ENCODE measurements at places on chromosomes 6 and 20.

GRCh38 chr6:128063850-128064539 is 163.1 kb upstream of the THEMIS start:
- DNase-seq: no peak

DNA sequence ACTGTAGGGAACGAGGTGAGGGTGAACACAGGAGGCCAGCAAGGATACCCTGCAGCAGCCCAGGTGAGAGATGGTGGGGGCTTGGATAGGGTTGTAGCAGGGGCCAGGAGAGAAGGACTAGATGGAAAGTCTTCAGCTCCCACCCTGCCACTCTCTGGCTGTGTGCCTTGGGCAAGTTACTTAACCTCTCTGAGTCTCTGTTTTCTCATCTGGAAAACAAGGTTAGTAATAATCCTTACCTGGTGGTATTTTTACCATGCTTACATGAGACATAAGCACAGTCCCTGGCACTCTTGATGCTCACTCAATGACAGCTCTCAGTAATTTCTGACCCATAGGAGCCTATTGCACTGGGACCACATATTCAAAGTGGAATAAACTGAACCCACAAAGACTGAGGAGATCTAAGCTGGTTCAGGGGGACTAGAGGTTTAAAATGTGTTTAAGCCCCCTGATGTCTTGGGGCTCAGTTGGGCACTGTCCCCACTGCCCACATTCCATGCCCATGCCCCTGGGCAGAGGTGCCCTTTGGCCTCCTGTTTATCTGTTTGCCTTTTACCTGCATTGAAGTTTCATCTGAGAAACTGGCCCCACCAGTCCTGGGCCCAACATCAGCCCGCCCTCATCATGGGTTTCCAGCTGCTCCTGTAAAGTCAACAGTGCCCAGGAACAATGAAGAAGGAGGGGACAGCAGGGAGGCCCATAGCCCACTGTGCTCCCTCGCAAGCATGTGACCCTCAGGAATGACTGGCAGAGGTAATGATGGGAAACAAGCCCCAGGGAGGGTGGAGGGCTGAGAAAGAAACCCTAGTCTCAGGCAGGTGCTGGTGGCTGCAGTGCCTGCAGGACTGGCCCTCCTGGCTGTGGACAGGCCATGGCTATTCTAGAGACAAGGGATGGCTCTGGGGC is 104.0 kb downstream of the VEGFA start:
- no peak for DNase-seq

- DNase-seq: no peak
Observed at GRCh38 chr6:30775104-30775503, 30.8 kb upstream of the IER3 start.

DNA sequence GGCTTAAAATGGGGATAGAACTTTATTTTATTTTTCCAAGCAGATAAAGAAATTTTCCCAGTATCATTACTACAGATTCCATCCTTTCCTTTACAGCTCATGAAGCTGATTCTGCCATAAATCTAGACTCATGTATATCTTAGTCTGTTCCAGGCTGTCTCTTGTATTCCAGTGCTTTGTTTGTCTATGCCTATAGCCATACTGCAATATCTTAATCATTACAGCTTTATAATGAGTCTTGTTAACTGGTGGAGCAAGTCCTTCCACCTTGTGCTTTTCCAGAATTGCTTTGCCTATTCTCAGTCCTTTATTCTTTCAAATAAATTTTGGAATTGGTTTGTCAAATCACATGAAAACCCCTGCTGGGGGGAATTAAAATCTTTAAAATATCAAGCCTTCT is 99.2 kb downstream of the MAP3K5 start:
- no peak for DNase-seq

DNA sequence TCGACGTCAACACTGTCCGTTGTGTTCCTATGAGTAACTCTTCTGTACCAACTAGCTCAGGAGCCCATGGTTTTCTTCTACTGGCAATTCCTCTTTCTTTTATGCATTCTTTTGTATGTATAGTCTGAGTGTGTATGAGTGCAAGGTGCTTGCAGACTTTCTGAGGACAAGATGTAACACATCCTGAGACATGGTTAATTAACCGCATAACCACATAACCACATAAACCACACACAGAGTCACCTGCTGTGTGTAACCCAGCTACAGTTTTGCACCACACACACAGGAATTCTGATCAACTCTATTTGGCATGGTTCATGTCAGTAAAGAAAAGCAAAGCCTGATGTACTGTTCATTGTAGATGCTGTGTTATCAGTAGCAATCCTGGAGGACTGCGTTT is 98.6 kb downstream of the DACT2 start:
- DNase-seq: no peak

DNA sequence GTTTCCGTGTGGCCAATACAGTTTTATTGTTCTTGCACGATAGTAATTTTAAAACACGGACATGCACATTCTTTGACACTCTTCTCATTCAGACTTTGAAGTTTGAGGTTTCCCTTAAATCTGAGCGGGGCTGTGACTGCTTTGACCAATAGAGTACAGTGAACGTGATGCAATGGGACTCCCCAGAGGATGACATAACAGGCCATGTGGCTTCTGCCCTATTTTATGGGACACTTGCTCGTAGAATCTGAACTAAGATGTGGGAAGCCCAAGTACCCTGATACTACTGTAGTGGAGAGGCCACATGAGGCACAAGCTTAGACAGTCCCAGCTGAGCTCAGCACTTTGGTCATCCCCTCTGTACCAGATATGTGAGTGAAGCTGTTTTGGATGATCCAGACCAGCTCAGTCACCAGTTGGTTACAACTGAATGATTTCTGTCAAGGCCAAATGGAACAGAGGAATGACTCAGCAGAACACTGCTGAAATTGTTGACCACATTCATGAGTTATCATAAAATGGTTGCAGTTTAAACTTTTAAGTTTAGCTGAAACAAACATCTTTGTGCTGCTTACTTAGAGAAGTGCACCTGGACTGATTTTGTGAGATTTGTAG is 279.4 kb downstream of the RFPL4B start:
- DNase-seq: no peak

GRCh38 chr20:25629816-25630499 is 6.1 kb upstream of the NANP start:
- DNase-seq: no peak

DNA sequence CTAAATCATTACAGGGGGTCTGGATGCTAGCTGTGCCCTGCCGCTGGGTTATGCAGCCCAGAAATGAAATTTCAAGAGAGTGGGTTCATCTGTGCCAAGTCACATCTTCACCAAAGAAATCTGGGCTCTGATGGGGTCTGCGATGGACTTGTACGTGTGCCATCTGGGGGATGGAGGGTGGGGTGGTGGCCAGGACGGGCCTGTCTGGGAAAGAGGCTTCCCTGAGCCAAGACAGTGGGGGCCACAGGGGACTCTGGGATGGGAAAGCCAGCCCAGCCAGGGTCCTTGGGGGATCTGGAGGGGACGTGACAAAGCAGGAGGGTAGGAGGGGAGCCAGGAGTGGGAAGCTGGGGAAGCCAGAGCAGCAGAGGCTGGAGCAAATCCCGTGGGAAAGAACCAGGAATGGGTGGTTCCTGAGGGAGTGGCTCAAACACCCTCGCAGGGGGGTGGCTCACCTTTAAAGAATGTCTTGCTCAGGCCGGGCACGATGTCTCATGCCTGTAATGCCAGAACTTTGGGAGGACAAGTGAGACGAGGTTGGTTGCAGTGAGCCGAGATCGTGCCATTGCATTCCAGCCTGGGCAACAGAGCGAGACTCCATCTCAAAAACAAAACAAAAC is 36.3 kb upstream of the SULF2 start:
- DNase-seq: no peak

GRCh38 chr6:93516441-93516840 is 97.1 kb upstream of the EPHA7 start:
- no peak for DNase-seq

DNA sequence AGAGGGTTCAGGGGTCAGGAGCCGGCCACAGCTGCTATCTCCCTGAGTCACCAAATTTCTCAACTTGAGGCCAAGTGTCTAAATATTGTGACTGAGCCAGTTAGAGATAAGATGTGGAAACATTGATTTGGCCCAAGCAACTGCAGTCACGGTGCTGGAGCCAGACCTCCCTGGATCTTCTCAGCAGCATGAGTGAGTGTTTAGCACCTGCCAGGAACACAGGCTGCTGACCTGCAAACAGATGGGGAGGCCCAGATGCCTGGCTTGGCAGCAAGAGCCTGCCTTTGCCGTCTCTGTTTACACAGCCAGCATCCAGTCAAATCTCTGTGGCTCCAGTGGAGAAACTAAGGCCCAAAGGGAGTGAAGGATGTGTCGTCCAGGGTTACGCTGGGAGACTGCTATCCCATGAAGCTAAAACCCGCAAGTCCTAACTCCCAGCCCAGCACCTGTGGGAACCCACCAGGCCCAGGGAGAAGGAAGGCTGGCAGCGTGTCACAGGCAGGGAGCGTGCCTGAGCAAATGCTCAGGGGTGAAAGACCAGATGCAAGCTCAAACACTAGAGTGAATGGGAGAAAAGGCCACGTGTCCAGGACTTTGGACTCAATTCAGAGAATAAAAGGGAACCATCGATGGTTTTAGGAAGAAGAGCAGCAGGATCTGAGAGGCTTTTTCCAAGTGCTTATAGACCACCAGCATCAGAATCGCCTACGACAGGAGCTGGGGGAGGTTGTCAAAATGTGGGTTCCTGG is 15.9 kb upstream of the PTGIS start:
- DNase-seq: no peak

GRCh38 chr6:90411292-90411781 is 114.7 kb upstream of the BACH2 start:
- no peak for DNase-seq

DNA sequence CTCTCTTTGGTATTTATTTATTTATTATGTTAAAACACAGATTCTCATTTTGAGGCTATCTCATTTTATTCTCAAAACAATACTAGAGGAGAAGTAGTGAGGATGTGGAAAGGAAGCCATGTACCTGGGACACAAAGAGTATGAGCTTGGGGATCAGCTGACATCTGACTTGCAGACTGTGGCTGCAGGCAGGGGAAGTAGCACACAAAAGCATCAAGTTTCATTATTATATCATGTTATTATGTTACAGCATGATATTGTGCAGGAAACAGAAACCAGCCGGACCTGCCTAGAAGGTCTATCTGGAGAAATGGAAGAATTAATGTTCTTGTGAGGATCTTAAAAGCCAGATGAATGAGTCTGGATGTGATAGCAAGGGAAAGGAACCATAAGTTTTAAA is 248.2 kb downstream of the KHDC1L start:
- DNase-seq: no peak

- no peak for DNase-seq
Observed at GRCh38 chr20:63839620-63840019, 8.6 kb upstream of the ZBTB46 start.

DNA sequence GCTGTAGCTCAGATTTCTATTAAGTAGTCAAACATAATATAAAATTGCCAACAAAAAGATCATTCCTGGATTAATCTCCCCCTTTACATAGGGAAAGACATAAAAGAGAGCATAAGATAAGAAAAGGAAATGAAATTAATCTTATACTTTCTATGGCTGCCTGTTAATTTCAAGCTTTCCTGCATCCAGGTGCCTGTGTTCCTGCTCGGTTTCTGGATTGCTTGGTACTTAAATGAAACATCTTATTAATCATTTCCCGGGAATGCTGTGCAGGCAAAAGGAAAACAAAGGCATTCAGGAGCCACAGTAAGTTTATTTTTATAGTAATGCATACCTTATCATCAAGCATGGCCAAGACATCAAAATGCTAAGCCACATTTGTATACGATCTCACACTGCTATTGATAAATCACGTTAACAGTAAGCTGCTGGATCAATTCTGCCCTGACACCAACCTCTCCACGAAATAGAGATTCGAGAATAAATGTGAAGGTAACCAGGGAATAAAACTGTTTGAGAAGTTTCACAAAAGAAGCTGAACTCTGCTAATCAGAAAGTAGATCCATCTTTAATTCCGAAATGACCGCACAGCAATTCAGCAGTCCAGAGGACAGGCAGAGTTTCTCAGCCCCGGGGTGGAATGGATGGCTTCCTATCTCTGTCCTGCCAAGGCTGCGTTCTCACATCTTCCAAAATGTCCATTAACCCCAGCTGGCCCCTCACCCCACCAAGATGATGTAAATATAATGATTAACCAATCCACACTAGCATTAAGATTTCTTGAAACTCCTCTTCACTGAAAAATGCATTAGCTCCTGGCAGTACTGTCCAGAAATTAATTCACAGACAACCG is 32.6 kb upstream of the APCDD1L start:
- DNase-seq: no peak

DNA sequence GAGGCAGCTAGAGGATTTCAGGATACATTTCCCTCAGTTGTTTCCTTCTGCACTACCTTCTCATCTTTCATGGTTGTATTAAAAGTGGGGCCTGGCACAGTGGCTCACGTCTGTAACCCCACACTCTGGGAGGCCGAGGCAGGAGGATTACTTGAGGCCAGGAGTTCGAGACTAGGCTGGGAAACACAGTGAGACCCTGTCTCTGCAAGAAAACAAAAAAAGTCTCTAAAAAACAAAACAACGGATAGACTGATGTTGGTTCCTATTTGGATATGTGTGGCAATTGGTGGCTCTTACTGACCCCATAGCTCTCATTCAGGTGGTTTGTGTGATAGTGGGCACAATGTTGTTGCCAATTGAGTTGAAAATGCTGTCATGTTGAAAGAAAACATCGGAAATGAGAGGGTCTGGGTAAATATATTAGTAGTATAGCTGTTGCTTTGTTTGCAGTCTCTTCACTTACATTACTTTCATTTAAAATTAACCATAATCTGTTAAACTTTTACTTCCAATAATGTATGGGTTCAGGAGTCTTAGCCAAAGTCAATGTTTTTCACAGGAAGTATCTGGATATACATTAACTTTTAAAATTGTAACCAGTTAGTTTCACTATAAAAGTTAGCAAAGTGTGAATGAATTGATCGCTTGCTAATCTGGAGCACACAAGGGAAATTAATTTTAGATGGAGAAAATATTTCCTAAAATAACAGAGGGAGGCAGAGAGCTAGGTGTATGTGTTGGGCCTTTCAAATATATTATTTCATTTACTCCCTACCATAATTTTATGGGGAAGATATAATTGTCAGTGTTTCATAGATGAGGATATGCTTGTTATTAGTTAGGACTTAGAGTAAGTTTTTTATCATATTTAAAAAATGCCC is 31.1 kb downstream of the UTRN start:
- no peak for DNase-seq

GRCh38 chr6:503610-504362 is 112.2 kb downstream of the IRF4 start:
- no peak for DNase-seq

DNA sequence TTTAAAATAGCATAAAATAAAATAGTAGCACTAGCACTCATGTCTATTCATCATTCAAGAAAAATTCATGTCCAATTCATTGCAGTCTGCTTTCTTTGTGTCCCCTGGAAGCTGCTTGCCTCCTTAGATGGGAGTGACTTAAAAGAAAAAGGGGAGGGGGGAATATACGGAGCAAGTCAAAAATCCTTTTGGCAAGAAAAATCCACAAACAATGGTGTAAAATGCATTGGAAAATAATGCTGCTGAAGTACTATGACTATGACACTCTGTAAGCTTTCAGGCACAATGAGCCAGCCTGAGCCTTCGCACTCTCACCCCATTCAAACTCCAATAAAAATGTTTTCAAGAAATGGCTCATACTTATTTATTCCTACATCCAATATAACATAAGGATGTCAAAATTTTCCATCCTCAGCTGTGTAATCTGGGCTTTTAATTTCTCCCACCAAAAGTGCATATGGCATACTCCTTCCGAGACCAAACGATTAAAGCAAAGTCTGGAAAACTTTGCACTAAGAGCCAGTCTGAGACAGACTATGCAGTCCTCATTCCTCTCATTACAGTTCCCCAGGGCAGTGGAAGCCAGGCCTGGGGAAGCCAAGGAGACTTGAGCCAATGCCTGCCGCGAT is 790 bp downstream of the NEDD9 start:
- no peak for DNase-seq

All from omental fat pad (tissue), 4 donors.